Fibroblast of the aortic adventitia (primary cell): ENCODE measurements at places on chromosomes 5 and 9.
A peak's percentile ranks its signal among the peaks of the same experiment; 100 is the strongest.

- DNase-seq: peak; percentile 60
Observed at GRCh38 chr5:113020461-113021273, 44.1 kb downstream of the DCP2 start.

DNA sequence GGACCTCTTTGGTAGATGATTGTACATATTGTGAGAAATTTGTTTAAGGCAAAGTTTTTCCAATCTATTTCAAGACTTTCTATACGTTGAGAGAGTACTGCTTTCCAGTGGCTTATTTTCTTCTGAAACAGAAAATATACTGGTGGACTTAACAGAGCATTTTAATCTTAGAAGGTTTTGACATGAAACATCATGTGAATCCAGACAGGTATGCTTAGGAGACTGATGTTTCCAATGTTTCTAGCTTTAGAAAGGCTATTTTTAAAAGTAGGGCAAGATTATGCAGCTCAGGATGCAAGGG, 71.0 kb downstream of the PIK3R1 start:
- DNase-seq: no peak

DNA sequence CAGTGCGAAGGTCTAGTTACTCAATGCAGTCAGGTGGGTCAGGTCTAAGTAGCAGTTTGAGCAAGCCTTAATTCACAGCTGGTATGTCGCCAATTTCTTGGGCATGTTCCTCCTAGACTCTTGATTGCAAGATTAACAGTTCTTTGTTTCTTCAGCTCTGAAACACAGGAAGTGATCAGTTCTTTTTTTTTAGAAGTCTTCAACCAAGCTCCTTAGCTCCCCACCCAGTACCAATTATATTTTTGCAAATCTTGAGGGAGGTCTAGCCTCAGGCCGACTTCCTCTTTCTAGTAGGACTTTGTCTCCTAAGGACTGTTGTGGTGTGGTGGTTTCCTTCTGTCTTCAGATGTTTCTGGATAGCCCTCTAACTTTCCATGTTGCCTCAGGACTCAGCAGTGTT, 2054.2 kb downstream of the MAT2B start:
- no peak for DNase-seq

GRCh38 chr9:89252651-89253267, 58.2 kb upstream of the CKS2 start:
- DNase-seq: no peak

DNA sequence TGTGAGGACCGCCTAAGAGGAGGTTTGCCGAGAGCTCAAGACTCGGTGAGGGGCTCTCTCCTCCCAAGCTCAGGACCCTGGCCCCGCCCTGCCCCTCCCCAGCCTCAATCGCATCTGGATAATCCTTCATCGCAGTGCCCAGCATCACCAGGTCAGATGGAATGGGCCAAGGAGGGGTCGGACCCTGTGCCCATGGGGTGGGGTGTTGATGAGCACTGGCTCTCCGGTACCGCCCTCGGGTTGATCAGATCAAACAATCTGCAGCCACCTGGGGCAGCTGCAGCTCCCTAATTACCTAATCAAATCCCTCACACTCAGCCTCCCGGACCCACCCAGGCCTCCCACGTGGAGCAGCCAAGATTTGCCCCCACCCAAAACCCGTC, 24.4 kb upstream of the TDRD7 start:
- DNase-seq: no peak

GRCh38 chr5:115555084-115555633, 10.6 kb upstream of the FEM1C start:
- DNase-seq: no peak

- DNase-seq: no peak
Observed at GRCh38 chr5:170449232-170449631, 54.6 kb upstream of the KCNIP1 start.

DNA sequence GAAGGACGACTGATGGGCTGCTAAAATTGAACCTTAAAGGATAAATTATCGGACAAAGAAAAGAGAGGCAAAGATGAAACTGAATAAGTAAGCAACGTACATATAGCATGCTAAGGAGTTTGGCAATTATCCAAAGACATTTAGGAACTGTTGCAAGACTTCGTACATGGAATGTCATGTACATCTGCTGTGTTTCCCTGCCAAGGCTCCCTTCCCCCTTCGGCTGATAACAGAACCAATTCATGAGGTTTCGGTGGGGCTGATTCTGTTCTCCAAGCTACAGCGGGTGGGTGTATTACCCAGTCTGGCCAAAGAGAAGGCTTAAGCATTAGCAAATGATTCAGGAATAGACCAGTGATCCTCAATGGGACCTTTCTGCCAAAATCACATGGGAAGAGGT, 190.9 kb upstream of the FREM1 start:
- no peak for DNase-seq

DNA sequence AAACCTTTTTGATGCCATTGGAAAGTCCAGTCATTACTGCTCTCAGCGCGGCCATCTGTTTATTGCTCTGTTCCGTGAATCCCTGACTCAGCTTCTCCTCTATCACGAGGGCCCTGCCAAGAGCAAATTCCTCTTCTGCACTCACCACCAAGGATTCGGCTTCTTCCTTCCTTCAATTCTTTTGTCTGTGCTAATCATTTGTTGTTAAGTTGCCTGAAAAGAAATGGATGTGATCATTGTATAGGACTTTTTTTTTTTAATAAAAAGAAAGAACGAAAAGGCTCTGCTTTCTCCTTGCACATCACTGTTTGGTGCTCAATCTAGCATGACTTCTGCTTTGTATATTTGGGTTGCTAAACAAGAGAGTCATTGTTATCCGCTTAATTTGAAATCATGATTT, 128.7 kb upstream of the PIK3R1 start:
- DNase-seq: peak; percentile 91

DNA sequence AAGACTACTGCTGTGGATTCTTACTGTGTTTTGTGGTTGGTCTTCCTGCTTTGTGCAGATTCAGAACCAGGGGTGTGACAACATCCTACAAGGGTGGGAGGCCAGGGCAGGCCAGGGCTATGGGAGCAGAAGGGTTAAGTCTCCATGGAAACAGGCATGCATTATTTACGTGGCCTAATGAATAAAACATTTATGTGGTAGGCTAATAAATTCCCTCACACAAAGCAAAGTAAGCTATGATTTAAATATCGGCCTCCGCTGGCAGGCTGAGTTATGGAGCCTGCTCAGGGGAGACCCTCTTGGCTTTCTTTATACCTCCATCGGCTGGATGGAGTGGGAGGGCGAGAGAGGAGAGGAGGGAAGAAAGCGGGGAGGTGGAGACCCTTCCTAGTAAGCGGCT, 230.3 kb upstream of the MVB12B start:
- DNase-seq: no peak

DNA sequence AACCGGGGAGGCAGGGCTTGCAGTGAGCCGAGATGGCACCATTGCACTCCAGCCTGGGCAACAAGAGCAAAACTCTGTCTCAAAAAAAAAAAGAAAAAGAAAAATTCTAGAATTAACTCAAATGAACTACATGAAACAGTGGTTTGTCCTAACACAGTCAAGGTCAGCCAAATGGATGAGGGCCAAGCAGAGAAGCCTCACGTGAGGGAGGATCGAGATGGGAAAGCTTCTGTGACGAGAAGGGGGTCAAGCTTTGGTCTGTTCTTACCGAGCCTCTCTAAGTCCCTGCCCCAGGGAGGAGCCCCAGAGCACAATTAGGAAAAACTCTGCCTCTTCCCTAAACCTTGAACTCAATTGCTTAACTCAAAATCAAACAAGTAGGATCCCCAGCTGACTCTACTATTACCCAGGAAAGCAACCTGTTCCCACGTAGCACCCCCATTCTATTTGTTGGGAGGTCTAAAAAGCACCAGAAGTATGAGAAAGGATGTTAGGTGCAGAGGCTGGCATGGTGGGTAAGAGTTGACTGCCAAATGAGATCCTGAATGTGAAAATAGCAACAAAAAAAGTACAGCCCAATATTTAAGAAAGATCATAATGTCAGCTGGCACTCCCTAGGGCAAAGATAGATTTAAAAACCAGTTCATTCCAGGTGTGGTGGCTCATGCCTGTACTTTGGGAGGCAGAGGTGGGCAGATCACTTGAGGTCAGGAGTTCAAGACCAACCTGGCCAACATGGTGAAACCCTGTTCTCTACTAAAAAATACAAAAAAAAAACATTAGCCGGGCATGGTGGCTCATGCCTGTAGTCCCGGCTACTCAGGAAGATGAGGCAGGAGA, 7.2 kb downstream of the ALDH7A1 start:
- DNase-seq: no peak

DNA sequence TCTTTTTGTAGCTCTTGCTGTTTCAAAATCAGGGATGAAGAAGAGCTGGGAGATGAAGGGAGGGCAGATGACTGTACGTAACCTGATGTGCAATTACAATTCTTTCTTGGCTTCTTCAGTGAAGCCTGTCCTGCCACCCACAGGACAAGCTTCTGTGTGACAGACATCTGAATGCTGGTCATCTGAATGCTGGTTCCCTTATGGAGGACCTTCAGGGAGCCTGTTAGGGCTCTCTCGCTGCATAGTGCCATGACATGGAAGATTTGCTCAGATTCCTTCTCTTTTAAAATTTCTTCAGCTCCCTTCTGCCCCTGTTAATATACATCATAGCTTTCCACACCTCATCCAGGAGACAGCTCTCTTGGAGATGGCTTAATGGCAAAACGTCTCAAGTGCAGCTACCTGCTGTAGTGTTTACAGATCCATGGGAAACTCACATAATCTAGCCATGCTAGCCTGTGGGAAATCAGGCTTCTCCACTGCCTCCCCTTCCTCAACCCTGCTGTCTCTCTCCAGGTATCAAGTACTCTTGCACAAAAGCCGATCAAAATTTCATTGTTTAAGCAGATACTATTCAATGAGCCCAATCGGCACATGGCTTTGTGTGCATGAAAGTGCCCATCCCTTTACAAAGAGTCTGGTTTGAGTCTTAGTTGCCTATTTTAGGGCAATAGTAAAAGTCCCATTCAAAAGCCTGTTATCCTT, 134.6 kb downstream of the RAB3C start:
- no peak for DNase-seq

DNA sequence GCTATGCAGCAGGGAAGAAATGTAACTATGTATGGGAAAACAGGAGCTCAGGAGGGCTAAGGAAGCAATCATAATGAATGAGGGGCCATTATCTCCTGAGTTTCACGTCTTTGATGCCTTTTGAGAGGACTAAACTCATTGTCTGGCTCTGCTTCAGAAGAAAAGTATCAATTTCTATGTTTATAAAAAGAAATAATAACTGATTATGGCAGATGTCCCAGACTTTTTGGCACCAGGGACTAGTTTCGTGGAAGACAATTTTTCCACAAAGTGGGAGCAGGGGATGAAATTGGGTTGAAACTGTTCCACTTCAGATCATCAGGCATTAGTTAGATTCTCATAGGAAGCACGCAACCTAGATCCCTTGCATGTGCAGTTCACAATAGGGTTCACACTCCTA, 8.7 kb upstream of the IL7R start:
- DNase-seq: no peak

GRCh38 chr5:171999877-172000276, 6.6 kb downstream of the FBXW11 start:
- no peak for DNase-seq

DNA sequence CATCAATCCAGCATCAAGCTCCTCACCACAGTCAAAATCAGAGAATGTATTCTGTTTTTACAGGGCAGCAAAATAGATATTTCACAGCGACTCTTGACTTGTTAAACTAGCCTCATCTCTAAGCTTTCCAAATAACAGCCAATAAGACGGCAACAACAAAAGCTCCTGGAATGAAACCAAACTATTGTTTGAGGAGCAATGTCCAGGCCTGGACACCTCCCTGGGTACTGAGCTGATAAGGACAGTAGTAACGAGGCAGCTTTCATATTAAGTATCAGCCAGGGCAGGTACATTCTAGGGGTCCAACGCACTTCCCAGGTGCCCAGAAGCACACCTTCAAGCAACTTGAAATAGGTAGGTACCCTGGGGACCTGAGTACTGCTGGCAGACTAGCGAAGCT, 260.3 kb downstream of the ENC1 start:
- DNase-seq: no peak

GRCh38 chr9:133333011-133333410, 3.0 kb downstream of the SURF6 start:
- DNase-seq: no peak

DNA sequence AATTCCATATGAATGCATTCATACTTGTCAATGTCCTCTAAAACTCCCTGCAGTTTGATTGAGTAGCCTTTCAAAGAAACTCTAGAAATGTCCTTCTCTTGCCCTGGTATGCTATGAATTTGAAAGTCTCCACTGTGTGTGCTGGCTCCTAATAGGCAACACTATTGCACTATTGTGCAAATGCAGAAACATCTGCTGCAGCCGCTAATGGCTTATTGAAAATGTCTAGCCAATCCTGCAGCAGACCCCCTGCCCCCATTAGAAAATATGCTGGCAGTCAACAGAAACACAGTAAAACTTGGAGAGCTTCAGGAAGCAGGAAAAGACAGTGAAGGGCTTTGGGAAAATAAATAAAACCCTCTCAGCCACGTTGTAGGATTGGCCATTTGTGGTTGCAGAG, 87.3 kb upstream of the GRAMD2B start:
- no peak for DNase-seq
